ENCODE measurements at places on chromosomes 1 and 21.

DNA sequence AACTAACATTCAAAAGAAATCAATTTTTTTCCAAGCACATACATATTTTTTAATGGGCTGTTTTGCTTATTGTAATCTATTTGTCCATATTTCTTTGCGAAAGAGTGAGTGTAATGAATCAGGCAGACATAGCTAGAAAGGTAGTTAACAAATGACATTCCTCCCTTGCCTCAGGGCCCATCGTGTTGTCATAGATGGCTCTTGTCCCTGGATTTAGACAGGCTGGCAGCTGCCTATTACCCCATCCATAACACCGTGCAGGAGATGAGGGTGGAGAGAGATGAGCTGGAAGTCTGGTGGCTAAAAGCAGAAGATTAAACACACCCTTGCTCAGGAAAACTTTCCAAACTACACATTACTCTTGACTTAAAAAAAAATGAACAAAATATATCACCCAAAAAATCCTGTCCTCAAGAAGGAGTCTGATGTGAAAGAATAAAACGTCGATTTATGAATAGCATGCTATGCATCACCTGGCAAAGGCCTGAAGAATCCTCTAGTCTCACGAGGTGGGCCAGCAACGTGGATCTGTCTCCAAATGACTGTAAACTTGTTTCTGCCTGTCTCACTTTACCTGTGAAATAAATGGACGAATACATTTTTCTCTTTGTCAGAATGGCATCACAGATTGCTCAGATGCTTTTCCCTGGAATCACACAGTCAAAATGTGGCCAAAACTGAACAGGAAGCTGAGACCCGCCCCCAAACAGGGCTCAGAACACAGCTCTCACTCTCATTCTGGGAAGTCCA lies 55.7 kb downstream of the C21orf91 start:
- DNase-seq, result no peak

DNA sequence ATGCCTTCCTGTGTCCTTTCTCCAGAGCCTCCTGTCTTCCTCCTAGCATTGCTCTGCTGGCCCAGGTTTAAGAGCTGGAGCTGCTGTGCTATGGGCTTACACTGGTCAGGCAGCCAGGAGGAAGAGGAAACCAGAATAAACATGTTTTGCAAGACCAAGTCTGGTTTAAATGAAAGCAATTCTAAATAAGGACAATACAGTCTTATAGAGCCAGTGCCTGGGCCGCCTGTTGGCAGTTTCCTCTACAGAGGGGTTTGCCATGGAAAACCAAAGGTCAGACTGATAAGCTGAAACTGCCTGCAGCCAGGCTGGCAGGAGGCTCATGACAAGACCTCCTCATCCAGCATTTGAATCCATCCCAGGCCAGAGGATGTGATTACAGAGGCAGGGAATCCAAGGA lies 92.9 kb upstream of the FGGY start:
- no peak for DNase-seq

GRCh38 chr1:38693031-38693430 lies 166.5 kb downstream of the RRAGC start:
- no peak for DNase-seq

- no peak for DNase-seq
These were observed 16.0 kb downstream of the ABCA4 start for GRCh38 chr1:94104776-94105580.

DNA sequence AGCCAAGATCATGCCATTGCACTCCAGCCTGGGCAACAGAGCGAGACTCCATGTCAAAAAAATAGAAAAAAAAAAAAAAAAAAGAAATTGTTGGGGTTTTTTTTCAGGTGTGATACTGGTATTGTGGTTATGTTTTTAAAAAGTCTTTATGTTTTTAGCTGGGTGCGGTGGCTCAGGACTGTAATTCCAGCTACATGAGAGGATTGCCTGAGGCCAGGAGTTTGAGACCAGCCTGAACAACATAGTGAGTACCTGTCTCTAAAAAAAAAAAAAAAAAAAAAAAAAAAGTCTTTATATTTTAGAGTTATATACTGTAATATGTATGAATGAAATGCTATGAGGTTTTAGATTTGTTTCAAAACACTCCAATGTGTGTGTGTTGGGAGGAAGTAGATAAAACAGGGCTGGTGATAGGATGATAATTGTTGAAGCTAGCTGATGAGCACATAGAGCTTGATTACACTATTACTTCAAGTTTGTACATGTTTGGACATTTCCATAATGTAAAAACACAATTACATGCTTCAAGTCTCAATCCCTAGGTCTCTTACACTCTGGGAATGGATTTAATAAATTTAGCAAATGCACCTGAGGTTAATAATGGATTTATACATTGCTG lies 30.2 kb upstream of the ATP5PO start:
- DNase-seq, result no peak

- no peak for DNase-seq
These were observed 165.8 kb upstream of the C1orf105 start for GRCh38 chr1:172254521-172255222.

DNA sequence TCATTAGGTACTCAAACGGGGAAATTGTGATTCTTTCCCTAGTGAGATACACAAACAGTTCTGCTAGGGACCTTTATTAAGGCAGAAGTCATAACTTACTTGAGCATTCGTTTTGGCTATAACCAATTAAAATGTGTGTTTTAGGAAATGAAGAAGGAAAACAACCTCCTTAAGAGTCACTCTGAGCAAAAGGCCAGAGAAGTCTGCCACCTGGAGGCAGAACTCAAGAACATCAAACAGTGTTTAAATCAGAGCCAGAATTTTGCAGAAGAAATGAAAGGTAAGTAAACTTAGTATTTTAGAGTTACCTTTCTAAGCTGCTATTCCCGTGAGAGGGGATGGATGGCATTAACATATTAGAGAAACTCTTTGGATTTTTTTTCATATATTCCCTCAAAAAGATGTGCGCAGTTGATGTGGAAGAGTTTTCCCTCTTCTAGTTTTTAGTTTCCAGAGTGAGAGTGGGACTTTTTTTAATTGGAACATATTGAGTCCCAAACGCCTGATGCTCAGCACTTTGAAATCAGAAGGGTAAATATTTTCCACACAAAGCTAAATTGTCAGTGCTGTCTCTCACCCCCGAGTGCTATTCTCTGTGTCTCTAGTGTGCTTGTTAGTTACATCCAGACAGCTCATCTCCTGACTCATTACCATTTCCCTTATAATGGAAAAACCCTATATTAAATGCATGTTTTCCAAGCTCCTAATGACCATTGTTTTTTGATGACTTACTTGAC lies 34.9 kb downstream of the CENPF start:
- no peak for DNase-seq
